Lung microvascular endothelial cell (primary cell): ENCODE measurements at places on chromosomes 12 and 14. TPM values are rescaled to one million over a fixed set of nuclear protein-coding genes. Genes with fewer than 3 reads are reported as not detected.

- no peak for DNase-seq
Measured at GRCh38 chr14:61212546-61212945, 68.6 kb downstream of the TMEM30B start.

DNA sequence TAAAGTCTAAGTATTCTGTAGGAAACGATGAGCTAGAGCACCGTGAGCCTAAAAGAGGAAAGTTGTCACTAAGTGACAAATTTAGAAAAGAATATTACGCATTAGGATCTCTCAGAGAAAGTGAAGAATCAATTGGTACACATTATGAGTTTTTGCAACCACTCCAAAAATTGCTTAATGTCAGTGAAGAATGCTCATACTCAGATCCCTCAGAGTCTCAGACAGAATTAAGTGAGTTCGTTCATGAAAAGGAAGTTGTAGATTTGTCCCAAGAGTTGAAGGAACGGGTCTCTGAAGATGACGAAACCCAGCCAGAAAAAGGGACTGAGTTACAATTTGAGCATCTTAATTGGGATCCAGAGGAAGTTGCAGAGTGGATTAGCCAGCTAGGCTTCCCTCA lies 1.5 kb downstream of the SAMD15 start:
- DNase-seq: no peak

PRDM4 gene
- total RNA-seq: 11.8 and 19.2 TPM in 2 replicates

MAP3K9 gene
- under 0.01 TPM in 2 replicates for total RNA-seq

DNA sequence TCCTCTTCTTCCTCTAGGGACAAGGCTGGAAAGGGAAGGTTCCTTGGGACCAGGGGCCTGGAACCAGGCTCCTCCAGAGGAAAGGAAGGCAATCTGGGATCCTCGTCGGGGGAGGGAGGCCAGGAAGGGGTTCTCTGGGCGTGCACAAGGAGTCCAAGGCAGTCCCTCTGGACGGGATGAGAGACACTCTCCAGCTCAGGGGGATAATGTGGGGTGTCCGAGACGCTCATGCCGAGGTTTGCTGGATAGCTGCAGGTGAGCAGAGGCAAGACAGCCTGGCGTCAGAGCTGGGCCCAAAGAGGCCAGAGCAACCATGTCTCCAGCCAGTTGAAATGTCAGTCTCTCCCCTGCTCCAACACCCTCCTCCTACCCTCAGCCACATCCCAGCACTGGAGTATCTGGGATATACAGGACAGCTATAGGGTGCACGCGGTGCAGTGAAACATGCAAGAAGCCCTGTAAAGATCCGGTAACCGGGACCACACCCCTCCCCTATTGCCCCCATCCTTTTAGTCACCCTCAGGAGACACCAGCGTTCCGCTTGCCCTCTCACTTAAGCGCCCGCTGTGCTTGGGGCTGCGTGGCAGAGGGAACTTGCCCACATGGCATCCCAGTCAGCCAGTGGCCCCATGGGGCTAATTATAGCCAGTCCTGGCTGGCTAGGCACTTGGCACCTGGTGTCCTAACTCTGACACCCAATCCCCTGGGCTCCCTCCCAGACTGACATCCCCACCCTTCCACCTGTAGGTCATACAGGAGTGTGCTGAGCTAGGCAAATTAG lies at the start of gene KLHL33:
KLHL33 (minus strand) TSS at position 585 of the 781 bp plus-strand sequence; CDS start at position 230, 355 bp downstream.
- DNase-seq: no peak

DNA sequence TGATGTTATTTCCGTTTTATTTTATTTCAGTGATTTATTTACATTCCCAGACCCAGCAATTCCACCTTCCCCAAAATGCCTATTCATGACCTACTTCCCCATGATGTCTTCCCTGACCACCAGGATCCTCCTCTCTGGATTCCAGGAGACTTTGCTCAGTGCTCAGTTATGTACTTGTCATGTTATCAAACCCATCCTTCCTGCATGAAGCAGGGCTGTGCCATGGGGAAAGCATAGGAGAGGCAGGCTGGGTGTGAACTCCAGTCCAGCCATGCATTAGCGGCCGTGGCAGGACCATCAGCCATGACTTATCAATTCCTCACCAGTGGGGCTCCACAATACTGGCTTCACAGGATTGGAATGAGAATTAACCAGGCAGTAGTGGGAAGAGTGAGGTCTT lies 57.8 kb downstream of the B4GALNT3 start:
- DNase-seq: no peak

DNA sequence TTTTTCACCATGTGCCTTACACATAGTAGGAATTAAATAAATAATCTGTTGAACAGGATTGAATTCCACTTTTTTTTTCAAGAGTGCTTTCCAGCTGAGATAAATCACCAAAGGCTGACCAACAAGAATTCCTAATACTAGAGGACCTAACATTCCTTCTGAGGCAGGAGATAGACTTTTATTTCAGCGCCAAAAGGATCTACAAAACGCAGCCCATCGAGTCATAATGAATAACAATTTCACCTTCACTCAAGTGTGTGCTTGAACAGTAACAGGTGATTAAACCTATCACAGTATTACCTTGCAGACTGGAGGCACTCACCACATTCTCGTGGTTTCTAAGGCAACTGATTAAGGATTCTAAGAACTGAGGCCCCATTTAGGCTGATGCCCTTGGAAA lies 224.3 kb upstream of the ATP2B1 start:
- DNase-seq: no peak

IKZF4 gene
- 0.20 and 0.22 TPM in 2 replicates for total RNA-seq

DNA sequence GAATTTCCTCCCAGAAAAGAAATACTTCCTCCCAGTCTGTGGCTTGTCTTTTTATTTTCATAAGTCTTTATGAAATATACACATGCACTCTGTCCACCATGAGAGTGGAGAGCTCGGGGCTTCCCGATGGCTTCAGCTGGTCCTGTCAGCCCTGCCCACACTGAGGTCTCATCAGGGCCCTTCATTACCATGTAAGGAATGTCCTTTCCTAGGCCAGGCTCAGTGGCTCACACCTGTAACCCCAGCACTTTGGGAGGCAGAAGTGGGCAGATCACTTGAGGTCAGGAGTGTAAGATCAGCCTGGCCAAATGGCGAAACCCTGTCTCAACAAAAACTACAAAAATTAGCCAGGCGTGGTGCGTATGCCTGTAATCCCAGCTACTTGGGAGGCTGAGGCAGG lies 77.0 kb downstream of the CPSF2 start:
- no peak for DNase-seq

PRB4 gene
- not detected in 2 replicates for total RNA-seq

- no peak for DNase-seq
Measured at GRCh38 chr12:105294161-105294560, 36.3 kb upstream of the C12orf75 start.

COX8C gene
- not detected in 2 replicates for total RNA-seq

LRFN5 gene
- total RNA-seq: not detected in 2 replicates

DNA sequence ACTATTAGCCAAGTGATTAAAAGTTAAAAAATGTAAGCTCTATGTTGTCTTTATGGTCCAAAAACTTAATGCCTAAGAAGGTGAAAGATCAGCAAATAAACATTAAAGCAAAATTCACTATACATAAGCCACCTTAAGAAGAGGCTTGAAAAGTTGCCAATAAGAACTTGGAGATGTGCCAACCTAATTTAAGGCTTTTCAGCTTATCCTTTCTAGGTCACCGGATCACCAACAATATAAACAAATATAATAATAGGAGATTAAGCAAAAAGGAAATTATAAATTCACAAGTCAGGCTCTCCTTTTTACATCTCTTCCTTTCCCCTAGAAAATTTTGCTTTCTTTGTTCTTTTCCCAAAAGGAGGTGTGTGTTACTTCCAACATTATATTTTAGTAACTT lies 30.9 kb downstream of the SLC2A3 start:
- DNase-seq: peak; percentile 82

DNA sequence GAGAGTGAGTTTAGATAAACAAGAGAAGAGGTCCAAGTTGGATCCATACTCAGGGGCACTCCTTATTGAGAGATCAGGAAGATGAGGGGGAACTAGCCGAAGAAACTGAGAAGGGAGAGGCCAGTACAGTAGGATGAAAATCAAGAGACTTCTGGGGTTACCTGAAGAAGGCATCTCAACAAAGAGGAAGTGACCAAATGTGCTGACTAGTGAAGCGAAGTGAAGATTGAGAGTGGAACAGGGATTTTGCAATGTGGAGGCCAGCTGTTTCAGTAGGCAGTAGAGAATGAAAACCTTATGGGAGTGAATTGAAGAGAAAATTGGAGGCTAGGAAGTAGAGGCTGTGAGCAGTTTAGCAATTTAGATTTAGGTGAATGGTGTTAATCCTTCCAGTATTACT lies 153.0 kb downstream of the SYNE2 start:
- DNase-seq: no peak

NTF3 gene
- total RNA-seq: under 0.01 and 0.20 TPM in 2 replicates

RNF212B gene
- not detected in 2 replicates for total RNA-seq

PRICKLE1 gene
- 9.4 and 22.2 TPM in 2 replicates for total RNA-seq

DNA sequence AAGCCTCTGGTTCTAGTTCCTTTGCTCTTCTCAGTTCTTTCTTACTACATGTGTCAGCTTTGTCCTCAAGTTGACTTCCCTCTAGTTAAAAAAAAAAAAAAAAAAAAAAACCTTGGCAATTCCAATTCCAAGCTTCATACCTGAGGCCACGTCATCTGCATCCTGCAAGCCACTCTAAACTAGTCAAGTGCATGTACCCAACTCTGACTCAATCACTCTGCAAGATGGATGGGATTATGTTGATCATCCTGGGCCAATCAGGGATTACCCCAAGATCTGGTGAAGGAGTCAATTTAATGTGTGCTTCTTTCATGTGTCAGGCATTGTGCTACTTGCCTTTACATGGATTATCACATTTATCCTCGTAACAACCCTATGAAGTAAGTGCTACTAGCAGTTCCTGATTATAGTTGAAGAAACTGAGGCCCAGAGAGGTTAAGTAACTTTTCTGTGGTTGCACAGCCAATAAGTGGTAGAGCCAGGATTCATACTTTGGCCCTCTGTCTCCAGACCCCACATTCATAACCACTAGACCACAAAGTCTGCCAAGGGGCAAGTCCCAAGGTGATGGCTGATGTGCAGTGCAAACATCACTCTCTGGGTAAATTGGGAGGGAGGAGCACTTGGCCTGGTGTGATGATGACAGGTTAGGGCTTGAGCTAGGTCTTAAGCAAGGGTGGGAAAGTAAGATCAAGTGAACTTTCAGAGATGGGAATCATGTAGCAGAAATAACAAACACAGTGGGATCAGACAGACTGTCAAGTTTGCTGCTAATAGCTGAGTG lies 17.3 kb upstream of the CCND2 start:
- no peak for DNase-seq
